Cerebellum (tissue), 4 donors: ENCODE measurements at places on chromosomes 1 and 21.

DNA sequence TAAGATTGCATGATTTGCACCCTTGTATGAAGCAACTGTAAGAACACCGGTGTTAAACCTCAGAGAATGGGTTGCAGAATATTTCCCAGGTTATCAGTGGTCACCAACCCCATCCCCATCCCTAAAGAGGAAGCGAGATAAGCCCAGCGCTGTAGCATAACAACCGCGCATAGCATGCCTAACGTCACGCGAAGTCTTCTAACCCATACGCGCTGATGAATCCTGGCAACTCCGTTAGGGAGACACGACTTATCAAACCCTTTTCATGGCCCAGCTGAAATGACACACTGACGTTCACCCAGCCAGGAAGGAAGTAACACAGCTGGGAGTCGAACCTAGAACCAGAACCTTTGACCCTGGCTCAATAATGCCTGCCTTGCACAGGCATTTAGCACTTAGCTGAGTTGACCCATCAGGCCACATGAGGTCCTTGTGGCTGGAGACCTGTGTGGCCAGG, 24.2 kb downstream of the TMEM51 start:
- DNase-seq: no peak

GRCh38 chr1:248841702-248842395, 3.8 kb downstream of the ZNF672 start:
- no peak for DNase-seq

GRCh38 chr1:172417557-172417956, 2.9 kb upstream of the C1orf105 start:
- DNase-seq: no peak

DNA sequence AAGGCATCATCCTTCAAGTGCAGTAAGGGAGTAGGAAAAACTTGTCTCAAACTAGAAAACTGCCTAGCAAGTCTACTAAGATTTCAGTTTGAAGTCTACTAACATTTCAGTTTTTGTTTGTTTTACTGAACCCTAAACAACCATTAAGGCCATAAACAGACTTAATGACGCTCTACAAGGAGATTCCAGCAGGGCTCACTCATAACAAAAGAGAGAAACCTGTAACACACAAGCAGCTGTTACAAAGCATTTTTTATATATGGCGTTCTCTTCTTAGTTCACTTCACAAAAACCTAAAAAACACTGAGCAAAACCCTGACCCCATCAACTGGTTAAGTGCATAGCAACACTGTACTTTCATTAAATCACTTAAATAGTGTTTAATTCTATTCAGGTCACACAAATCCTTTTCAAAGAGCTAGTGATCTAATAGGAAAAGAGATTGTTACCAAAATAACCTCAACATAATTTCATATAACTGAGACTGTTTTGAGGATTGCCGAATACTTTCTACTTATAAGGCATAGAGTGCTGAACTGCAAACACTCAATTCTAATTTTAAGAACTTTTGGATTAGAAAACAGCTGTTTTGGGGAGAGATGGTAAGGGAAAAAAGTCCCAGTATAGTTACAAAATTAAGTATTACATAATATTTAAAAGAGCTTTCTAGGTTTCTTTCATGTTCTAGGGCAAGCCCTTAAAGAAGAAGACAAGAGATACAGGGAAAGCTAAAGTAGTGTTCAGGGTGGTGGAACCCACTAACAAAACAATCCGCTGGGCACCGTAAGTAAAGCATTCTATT, 1.4 kb downstream of the B3GALNT2 start:
- DNase-seq: no peak

GRCh38 chr1:227621211-227621610, 57.9 kb downstream of the ZNF678 start:
- no peak for DNase-seq

- DNase-seq: no peak
Measured at GRCh38 chr1:41342774-41343355, 18.4 kb upstream of the FOXO6 start.

GRCh38 chr1:23122796-23123195, 45.9 kb downstream of the LUZP1 start:
- DNase-seq: no peak

- no peak for DNase-seq
Measured at GRCh38 chr1:71656902-71657301, 576.1 kb upstream of the ZRANB2 start.

GRCh38 chr1:173017792-173018191, 32.9 kb downstream of the TNFSF18 start:
- no peak for DNase-seq

DNA sequence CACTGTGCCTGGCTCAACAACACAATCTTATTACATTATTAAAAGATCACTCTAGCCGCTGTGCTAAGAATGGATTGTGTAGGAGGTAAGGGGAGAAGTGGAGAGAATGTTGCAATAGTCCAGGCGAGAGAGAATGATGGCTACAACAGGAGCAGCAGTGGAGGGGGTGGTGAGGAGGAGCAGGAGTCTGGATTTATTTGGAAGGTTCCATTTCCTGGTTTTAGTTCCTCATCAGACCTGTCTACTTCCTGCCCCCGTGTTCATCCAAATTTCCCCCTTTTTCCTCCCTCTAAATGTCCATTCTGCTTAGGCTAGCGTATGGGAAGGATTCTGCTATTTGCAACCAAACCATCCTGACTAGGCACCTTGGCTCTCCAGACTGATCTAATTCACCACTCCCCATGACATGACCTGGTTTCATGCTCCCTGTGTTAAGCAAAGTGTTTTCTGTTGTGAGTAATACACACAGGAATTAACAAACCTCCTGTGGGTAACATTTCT, 35.1 kb upstream of the EYA3 start:
- DNase-seq: no peak

GRCh38 chr1:25019337-25020172, 89.5 kb upstream of the RUNX3 start:
- no peak for DNase-seq

- DNase-seq: no peak
Measured at GRCh38 chr1:199336745-199337640, 690.5 kb upstream of the NR5A2 start.

GRCh38 chr1:24949331-24949881, 19.3 kb upstream of the RUNX3 start:
- DNase-seq: no peak

GRCh38 chr1:224482619-224483018, 48.0 kb upstream of the WDR26 start:
- no peak for DNase-seq

- no peak for DNase-seq
Measured at GRCh38 chr1:155117610-155118009, 10.1 kb upstream of the EFNA1 start.

- no peak for DNase-seq
Measured at GRCh38 chr1:156667968-156668709, 9.1 kb downstream of the NES start.

DNA sequence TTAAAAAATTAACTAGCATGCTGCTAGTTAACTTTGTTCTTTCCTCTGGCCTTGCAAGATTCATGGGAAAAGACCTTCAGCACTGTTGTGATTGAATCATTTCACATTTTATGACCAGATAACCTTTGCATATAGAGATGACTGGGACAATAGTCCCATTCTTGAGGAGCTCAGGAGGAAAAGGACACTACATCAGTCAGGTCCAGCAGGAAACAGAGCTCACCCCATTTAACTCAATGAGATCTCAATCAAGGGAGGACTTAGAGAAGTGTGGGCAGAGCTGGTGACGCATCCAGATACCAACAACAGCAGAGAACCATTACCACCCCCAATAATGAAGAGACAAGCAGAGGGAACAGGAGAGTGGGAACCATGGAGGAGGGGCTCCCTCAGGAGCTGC, 109.4 kb upstream of the GUCA2B start:
- DNase-seq: no peak

- no peak for DNase-seq
Measured at GRCh38 chr1:108504447-108504846, 54.3 kb downstream of the NBPF6 start.

DNA sequence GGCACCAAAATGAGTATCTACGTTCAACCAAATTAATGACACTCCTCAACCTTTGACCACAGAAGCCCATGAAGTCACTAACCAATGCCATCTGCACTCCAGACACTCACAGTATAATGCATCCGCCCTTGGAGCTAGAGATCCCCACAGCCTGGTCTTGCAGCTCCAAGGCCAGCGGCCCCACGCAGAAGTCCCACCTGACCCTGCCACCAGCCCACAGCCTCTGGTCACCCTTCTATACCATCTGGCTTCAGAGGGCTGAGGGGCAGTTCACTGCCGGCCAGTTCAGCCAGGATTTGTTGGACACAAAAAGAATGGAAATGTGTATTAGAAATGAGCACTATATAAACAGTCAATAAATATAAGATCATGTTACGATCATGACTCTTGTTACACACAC, 211.2 kb downstream of the RRAGC start:
- DNase-seq: no peak

DNA sequence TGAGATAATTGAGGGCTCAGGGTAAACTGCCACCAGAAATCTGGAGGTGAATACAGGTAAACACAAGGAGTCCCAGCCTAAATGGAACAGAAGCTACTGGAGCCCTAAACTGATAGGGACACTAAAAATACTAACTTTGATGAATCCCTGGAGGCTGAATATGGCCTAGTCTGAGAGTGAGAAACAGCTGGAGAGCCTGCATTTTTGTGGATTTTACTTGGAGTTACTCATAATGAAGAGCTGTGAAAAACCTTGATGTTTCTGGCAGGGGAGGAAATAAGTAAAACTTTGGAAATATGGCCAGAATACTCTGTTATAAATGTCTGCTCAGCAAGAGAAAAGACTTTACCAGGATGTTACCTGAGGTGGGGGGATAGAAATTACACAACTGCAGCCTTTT, 164.4 kb downstream of the LIPI start:
- DNase-seq: no peak

GRCh38 chr1:53732912-53733317, 6.0 kb downstream of the GLIS1 start:
- DNase-seq: no peak

GRCh38 chr1:182145441-182145840, 83.9 kb upstream of the ZNF648 start:
- no peak for DNase-seq

DNA sequence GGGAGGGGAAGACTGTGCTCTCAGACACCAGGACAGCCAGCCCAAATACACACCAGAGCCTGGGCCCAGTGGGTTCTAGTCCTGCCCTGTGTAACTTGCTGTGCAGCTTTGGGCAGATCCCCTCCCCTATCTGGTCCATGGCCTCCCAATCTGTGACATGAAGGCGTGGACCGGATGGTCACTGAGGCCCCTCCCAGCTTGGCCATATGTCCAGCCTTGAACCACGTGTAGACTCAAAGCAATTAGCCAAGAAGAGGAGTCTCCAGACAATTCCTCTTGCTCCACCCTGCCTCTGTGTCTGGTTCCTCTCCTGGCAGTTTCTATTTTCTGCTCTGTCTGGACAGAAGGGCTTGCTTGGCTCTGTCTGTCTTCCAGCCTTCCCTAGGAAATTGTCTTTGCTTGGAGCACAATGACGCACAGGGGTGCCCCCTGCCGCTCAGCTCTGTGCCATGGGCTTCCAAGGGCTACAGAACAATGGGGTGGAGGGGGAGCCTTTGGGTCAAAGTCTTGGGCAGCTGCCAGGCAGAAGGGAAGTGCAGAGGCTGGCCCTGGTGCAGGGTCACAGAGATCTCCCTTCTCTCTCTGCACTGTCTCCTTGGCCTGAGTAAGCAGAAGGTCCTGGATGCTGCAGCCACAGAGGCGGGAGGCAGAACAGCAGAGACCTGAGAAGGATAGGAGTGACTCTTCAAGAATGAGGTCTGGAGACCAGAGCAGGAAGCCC, 66.1 kb downstream of the TENT5C start:
- peak; percentile 78 for DNase-seq

- DNase-seq: no peak
Measured at GRCh38 chr1:84260852-84261518, 40.5 kb upstream of the SAMD13 start.

DNA sequence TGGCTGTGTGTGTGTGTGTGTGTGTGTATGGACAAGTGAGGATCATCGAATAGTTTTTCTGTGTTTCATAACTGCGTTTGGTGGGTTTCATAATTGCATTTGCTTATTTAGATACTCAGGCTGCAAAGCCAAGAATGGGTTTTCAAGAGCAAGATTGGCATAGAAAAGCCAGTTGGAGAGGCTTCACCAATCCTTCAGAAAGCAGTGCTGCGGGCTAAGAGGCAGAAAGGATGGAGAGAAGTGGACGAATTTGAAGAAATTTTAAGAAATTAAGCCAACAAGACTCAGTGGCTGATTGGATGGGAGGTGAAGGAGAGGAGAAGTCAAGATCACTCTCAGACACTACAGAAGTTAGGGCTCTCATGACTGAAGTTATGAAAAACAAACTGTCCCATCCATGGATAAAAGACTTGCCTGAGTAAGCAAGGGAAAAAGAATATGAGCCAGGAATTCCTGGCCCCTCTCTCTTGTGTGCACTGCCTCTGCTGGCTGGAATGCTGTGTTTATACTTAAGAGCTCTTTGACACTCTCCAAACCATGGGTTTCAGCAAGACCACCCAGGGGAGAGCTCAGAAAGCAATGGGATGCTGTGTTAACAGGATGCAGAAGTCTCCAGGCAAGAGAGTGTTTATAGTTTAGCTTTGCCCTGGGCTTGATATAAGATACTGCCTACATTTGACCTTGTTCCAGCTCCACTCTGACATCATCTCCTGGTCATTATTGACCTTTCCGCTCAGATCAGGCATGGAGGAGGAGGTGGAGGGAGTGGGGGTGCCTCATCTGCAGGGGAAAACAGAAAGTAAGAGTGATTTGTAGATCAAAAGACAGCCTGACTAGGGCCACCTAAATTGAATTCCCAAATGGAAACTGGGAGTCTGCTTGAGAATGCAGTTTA, 232.0 kb upstream of the PLXNA2 start:
- no peak for DNase-seq

GRCh38 chr1:221877311-221877710, 135.4 kb upstream of the DUSP10 start:
- DNase-seq: no peak

- no peak for DNase-seq
Measured at GRCh38 chr1:106608841-106609240, 447.6 kb upstream of the PRMT6 start.

DNA sequence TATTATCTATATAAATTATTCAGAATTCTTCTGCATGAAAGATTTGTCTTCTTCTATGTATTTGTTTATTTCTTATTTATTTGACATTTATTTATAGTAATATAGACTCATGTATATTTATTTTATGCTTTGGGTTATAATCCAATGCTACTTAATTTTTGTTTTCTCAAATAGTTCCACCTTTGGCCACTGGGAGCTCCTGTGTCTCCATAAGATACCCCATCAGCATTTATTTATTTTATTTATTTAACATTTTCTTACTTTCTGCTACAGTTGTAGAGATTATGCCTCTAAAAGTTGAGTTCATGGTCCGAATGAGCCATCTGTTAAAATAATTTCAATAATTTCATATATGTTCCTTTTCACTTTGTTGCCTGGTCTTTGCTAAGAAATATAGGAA, 289.4 kb downstream of the ADGRL2 start:
- DNase-seq: no peak
